ENCODE measurements at places on chromosomes 6 and 20.
A peak's percentile ranks its signal among the peaks of the same experiment; 100 is the strongest.

- H3K27ac ChIP-seq: peak overlapping the region; percentile 91
- peaks cover 13% of the 10 kb centered on the region for H3K4me1 ChIP-seq
- H3K27me3 ChIP-seq: no peaks in the 10 kb centered on the region
- no peak for DNase-seq
- H3K4me3 ChIP-seq: peak overlapping the region; percentile 95
- no peaks in the 10 kb centered on the region for H3K36me3 ChIP-seq
Measured at GRCh38 chr6:34696189-34696738, 303 bp downstream of the ILRUN start.

- H3K4me3 ChIP-seq: no peak overlapping the region
- no peak for DNase-seq
- H3K27ac ChIP-seq: no peak overlapping the region
Measured at GRCh38 chr20:329851-330232, 4.5 kb downstream of the SOX12 start.

DNA sequence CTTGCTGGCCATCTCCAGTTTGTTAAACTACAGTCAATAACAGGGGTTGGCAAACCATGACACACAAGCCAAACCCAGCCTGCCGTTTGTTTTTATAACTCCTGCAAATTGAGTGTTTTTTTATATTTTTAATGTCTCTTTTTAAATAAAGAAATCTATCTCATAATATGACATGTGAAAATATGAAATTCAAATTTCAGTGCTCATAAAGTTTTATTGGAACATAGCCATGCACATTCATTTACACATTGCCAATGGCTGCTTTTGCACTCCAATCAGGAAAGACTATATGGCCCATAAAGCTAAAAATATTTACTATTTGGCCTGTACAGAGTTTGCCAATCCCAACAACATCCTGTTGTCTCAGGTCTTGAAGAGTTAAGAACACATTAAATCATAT lies 129.0 kb upstream of the SRSF6 start:
- no peaks in the 10 kb centered on the region for H3K27me3 ChIP-seq
- no peak overlapping the region for H3K4me3 ChIP-seq
- DNase-seq: no peak
- H3K36me3 ChIP-seq: no peaks in the 10 kb centered on the region
- no peak overlapping the region for H3K27ac ChIP-seq
- H3K4me1 ChIP-seq: no peaks in the 10 kb centered on the region

- H3K4me1 ChIP-seq: no peaks in the 10 kb centered on the region
- no peaks in the 10 kb centered on the region for H3K27me3 ChIP-seq
- H3K36me3 ChIP-seq: peaks cover 9% of the 10 kb centered on the region
- no peak overlapping the region for H3K27ac ChIP-seq
- H3K4me3 ChIP-seq: no peak overlapping the region
- DNase-seq: no peak
Measured at GRCh38 chr6:129608886-129609537, 101.0 kb downstream of the ARHGAP18 start.

DNA sequence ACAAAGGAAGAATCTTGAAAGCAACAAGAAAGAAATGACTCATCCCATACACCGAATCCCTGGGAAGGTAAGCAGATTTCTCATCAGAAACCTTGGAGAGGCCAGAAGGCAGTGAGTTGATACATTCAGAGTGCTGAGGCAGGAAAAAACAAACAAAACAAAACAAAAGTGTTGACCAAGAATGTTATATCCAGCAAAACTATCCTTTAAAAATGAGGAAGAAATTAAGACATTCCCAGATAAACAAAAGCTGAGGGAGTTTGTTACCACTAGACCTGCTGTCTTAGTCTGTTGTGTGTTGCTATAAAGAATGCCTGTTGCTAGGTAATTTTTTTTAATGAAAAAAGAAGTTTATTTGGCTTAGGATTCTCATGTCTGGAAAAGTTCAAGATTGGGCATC lies 33.7 kb upstream of the PPP1R3G start:
- H3K4me1 ChIP-seq: no peaks in the 10 kb centered on the region
- no peak overlapping the region for H3K27ac ChIP-seq
- H3K4me3 ChIP-seq: no peak overlapping the region
- DNase-seq: no peak

- no peaks in the 10 kb centered on the region for H3K27me3 ChIP-seq
- H3K4me3 ChIP-seq: no peak overlapping the region
- no peak overlapping the region for H3K27ac ChIP-seq
- H3K36me3 ChIP-seq: no peaks in the 10 kb centered on the region
- H3K4me1 ChIP-seq: no peaks in the 10 kb centered on the region
Measured at GRCh38 chr20:16955971-16956370, 207.8 kb downstream of the OTOR start.

DNA sequence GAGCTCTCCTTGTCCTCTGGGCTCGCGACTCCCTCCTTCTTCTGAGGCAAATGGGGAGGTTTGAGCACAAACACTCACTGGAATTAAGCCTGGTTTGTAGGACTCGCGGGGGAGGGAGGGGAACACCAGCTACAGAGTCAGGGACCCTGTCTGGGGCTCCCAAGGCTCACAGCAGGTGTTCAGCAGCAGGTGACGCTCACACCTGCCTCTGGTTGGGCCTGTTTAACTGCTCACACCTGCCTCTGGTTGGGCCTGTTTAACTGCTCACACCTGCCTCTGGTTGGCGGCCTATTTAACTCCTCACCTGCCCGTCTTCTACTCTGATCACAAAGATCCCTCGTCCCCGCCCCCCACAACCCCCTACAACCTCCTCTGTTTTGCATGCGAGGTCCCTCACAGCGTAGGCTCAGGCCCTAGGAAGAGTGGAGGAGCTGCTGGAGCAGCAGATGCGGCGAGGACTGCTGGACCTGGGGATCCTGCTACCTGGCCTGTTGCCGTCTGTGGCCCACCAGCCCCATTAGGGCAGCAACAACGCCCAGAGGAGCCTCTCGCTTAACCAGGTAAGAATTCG lies 181.9 kb downstream of the ERMARD start:
- no peaks in the 10 kb centered on the region for H3K27me3 ChIP-seq
- H3K4me3 ChIP-seq: no peak overlapping the region
- DNase-seq: no peak
- H3K4me1 ChIP-seq: no peaks in the 10 kb centered on the region
- H3K27ac ChIP-seq: no peak overlapping the region

DNA sequence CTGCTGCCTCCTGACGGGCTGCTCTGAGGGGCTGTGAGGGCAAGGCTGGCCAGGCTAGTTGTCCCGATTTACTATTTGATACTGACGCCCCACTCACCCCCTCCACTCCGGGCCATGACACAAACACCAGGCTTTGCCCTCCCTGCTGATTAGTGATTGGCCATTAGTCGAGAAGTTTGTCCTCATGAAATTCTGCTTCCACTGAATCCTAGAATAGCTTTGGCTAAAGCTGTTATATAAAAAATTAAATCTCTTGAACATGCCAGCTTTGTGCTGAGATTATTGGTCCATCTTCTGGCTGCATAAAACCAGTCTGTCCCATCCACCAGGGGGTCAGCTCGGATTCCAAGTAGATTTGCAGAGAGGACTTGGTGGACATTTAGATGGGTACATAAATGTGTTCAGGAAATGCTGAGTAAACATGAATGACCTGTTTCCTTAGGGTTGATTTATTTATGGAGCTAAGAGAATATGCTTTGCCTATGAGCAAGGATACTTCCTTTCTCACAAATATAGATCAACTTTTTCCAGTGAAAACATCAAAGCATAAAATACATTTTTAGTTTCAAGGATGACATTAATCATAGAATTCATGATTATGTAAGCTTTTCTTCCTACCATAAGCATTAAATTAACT lies at the start of gene GABRR2:
GABRR2 (minus strand) TSS at position 51 of the 637 bp plus-strand sequence. CDS start 134 bp downstream, outside the sequence.
- no peak within 1 kb of the TSS for H3K27ac ChIP-seq
- no peak for DNase-seq
- H3K27me3 ChIP-seq: peaks cover 10% of the 10 kb centered on the region
- no peaks in the 10 kb centered on the region for H3K36me3 ChIP-seq

DNA sequence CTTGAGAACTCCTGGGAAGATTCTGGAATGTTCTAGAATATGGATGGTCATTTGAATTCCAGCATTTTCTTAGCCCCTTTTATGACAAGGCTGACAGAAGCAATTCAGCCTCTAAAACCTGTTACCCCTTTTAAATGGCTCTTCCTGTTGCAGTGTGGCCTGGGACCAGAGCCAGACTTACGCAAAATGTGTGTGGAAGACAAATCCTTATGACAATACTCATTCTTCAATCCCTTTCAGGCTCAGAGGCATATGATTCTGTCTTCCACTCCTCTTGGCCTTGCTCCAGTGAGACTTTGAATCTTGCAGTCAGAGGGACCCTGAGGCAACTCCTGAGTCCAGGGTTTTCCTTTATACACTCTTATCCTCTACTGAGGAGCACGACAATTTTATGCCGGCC lies 287.0 kb downstream of the CLIC5 start:
- H3K36me3 ChIP-seq: no peaks in the 10 kb centered on the region
- H3K4me3 ChIP-seq: no peak overlapping the region
- no peaks in the 10 kb centered on the region for H3K27me3 ChIP-seq

DNA sequence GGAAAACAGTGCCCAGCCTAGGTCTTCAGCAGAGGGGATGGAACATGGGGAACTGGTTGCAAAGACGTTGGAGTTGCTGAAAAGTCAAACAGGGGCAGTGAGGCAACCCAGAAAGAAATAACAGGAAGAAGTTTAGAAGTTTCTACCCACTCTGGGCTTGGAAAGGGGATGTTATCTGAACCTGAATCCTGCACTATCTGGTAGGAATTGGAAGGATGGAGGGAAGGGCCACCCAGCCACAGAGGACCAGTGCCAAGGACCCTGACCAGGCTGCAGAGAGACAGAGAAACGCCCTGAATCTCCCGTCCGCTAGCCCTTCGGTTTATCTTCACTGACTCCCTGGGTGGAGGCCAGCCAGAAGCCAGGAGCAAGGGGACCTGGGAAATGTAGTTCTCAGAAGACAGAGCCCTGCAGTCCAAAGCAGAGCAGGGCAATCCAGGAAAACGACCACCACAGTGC lies 217.3 kb upstream of the RREB1 start:
- no peak overlapping the region for H3K27ac ChIP-seq
- no peaks in the 10 kb centered on the region for H3K27me3 ChIP-seq
- peaks cover 35% of the 10 kb centered on the region for H3K4me1 ChIP-seq
- DNase-seq: no peak
- H3K4me3 ChIP-seq: no peak overlapping the region

- no peak overlapping the region for H3K4me3 ChIP-seq
- H3K4me1 ChIP-seq: peaks cover 43% of the 10 kb centered on the region
- no peak for DNase-seq
- no peaks in the 10 kb centered on the region for H3K27me3 ChIP-seq
- H3K27ac ChIP-seq: no peak overlapping the region
Measured at GRCh38 chr6:53532942-53533341, 12.0 kb downstream of the GCLC start.

- DNase-seq: no peak
- peaks cover 49% of the 10 kb centered on the region for H3K27me3 ChIP-seq
- no peaks in the 10 kb centered on the region for H3K36me3 ChIP-seq
- H3K4me3 ChIP-seq: peak overlapping the region; percentile 59
- H3K4me1 ChIP-seq: peaks cover 7% of the 10 kb centered on the region
Measured at GRCh38 chr20:35600993-35601973, 14.3 kb upstream of the SPAG4 start.

DNA sequence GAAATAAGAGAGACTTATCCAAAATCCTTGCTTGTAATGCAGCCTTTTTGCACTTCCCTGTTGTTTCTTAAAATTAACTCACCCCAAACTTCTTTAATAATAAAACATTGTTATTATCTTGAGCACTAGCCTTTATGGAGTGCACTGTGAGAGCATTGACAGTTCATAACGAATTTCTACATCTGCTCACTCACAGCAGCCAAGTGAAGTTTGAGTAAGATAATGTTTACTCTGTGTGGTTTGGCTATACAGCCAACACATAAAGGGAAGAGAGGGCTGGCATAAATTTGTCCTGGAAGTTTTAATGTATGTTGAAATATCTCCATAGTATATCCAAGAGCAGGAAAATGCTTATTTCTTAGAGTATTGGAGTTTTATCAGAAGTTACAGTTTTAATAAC lies 227.9 kb downstream of the FRK start:
- DNase-seq: no peak
- H3K27me3 ChIP-seq: no peaks in the 10 kb centered on the region
- H3K27ac ChIP-seq: no peak overlapping the region
- H3K4me1 ChIP-seq: no peaks in the 10 kb centered on the region
- H3K36me3 ChIP-seq: no peaks in the 10 kb centered on the region
- no peak overlapping the region for H3K4me3 ChIP-seq

- H3K36me3 ChIP-seq: no peaks in the 10 kb centered on the region
- H3K27ac ChIP-seq: no peak overlapping the region
- H3K4me1 ChIP-seq: no peaks in the 10 kb centered on the region
Measured at GRCh38 chr6:100626721-100627120, 162.0 kb upstream of the SIM1 start.

All from keratinocyte (primary cell).